Aorta (tissue), 5 donors: ENCODE measurements at places on chromosomes 4 and X. TPM values are rescaled to one million over a fixed set of nuclear protein-coding genes. Genes with fewer than 3 reads are reported as not detected.

DNA sequence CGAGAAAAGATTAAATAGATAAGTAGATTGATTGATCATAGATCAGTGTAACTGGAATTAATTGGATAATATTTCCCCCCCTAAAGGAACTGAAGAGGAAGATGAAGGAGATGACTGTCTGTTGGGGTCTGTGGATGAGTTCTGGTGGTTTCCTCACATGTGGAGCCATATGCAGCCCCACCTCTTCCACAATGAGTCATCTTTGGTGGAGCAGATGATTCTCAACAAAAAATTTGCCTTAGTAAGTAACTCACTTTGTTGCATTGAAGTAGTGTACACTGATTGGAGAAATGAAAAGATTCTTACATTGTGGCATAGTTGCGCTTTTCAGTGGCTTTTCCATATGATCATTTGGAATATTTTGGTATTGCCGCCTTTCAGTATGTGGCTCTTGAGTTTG is 80.4 kb downstream of the NDST3 start:
- H3K27ac ChIP-seq = no peak overlapping the region
- H3K4me3 ChIP-seq = no peak overlapping the region
- H3K4me1 ChIP-seq = no peaks in the 10 kb centered on the region
- no peak for DNase-seq

DNA sequence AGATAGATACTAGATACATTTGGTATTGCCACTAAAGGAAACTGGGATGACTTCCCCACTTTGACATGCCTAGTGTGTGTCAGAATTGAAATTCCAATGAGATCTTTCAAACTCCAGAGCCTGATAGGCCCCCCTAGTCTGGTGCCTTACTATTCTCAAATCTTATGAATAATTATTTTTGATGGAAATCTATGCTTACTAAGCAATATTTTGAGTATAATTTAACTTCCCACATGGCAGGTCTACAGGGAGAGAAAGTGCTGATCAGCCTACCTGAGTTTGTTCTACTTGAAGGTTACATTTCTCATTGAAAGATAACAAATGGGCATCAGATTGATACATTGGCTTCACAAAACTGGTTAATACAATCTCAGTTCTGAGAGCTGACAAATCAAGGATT is 415.7 kb upstream of the BOD1L1 start:
- no peaks in the 10 kb centered on the region for H3K4me1 ChIP-seq
- H3K27me3 ChIP-seq = no peaks in the 10 kb centered on the region
- no peak for DNase-seq
- H3K4me3 ChIP-seq = no peak overlapping the region

NSUN7 gene
- total RNA-seq = 6.8 TPM

DUSP9 gene
- not detected for total RNA-seq

DTHD1 gene
- total RNA-seq = 1.0 TPM
